Lung (tissue), 17 donors: ENCODE measurements at places on chromosomes 12 and 14. TPM values are rescaled to one million over a fixed set of nuclear protein-coding genes. Genes with fewer than 3 reads are reported as not detected.

Gene CLEC6A
- 0.31 TPM for total RNA-seq

Gene FGF6
- not detected for total RNA-seq

Gene SLC17A8
- 0.43 TPM for total RNA-seq

Gene C12orf75
- 18.2 TPM for total RNA-seq

Gene C12orf50
- 0.06 TPM for total RNA-seq

Gene NID2
- total RNA-seq: 116 TPM

Gene EEA1
- 27.9 TPM for total RNA-seq

Gene TEAD4
- total RNA-seq: 36.3 TPM

- DNase-seq: no peak
- H3K4me1 ChIP-seq: peaks cover 14% of the 10 kb centered on the region
- peak overlapping the region; percentile 100 for H3K27ac ChIP-seq
- no peaks in the 10 kb centered on the region for H3K36me3 ChIP-seq
Observed at GRCh38 chr12:110282956-110283817, 2.1 kb downstream of the ATP2A2 start.

DNA sequence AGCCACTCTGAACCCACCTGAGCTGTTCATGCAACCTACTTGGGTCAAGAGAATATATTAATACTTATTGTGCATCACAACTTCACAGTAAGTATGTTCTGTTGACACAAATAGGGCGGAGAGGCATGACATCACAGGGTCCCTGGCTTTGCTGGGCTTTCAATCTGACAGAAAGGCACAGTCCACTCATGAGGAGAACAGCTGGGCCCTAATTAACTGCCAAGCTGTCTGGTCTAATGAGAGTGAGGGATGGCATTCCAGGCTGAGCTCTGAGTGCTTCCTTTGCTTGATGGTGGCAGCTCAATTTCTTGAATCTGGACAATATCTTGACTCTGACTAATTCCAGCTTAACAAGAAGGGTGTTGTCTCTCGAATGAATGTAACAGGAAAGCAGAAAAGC lies 2.0 kb downstream of the EFCAB11 start:
- no peak overlapping the region for H3K27ac ChIP-seq
- H3K4me1 ChIP-seq: peaks cover 3% of the 10 kb centered on the region
- H3K4me3 ChIP-seq: no peak overlapping the region
- H3K36me3 ChIP-seq: no peaks in the 10 kb centered on the region
- no peak for DNase-seq

GRCh38 chr14:29752221-29752923 lies 175.3 kb downstream of the PRKD1 start:
- H3K27ac ChIP-seq: no peak overlapping the region

- peak; percentile 14 for DNase-seq
- H3K27ac ChIP-seq: peak overlapping the region; percentile 91
- H3K27me3 ChIP-seq: peaks cover 50% of the 10 kb centered on the region
- H3K4me3 ChIP-seq: peak overlapping the region; percentile 50
Observed at GRCh38 chr12:16606991-16607390, 1.0 kb upstream of the LMO3 start.

DNA sequence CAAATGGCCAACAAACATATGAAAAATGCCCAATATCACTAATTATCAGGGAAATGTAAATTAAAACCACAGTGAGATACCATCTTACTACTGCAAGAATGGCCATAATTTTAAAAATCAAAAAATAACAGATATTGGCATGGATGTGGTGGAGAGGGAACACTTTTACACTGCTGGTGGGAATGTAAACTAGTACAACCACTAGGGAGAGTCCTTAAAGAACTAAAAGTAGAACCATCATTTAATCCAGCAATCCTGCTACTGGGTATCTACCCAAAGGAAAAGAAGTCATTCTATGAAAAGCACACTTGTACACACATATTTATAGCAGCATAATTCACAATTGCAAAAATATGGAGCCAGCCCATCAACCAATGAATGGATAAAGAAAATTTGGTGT lies 459.7 kb downstream of the GXYLT1 start:
- no peak for DNase-seq
- H3K36me3 ChIP-seq: no peaks in the 10 kb centered on the region
- no peak overlapping the region for H3K27ac ChIP-seq
- no peaks in the 10 kb centered on the region for H3K4me1 ChIP-seq
- no peak overlapping the region for H3K4me3 ChIP-seq
- no peaks in the 10 kb centered on the region for H3K27me3 ChIP-seq

- H3K36me3 ChIP-seq: peaks cover 19% of the 10 kb centered on the region
- H3K4me1 ChIP-seq: no peaks in the 10 kb centered on the region
- no peaks in the 10 kb centered on the region for H3K27me3 ChIP-seq
- H3K27ac ChIP-seq: peak overlapping the region; percentile 5
- no peak for DNase-seq
Observed at GRCh38 chr14:91164676-91165075, 50.8 kb downstream of the DGLUCY start.

DNA sequence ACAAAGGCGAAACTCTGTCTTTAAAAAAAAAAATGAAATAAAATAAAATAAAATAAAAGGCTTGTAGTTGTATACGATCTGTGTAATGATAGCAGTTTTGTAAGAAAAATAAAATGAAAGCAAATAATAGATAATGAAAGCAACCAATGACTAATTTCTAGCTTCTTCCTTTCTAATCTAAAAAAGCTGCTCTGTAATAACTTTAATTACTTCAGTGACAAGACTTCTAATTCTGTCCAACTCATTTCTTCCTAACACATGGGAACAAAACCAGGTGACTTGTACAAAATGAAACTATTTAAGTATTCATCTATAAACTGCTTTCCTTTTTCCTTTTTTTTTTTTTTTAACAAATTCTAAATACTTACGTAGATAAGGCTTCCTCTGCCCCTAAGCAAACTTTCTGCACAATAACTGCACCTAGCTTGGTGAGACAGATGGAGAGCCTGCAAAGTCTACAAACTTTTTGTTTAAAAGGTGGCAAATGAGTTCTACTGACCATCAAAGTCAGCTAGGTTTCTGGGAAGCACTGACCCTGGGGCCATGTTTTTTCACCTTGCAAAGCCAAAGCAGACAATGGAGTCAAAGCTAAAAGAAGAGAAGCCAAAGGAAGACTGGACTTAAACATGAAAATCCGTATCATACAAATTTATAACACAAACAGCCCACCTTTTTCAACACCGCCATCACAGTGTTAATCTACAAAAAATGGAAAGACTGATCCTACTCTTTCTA lies 28.2 kb downstream of the DENND5B start:
- no peaks in the 10 kb centered on the region for H3K27me3 ChIP-seq
- no peak for DNase-seq
- H3K36me3 ChIP-seq: no peaks in the 10 kb centered on the region
- H3K4me3 ChIP-seq: no peak overlapping the region
- H3K4me1 ChIP-seq: no peaks in the 10 kb centered on the region

DNA sequence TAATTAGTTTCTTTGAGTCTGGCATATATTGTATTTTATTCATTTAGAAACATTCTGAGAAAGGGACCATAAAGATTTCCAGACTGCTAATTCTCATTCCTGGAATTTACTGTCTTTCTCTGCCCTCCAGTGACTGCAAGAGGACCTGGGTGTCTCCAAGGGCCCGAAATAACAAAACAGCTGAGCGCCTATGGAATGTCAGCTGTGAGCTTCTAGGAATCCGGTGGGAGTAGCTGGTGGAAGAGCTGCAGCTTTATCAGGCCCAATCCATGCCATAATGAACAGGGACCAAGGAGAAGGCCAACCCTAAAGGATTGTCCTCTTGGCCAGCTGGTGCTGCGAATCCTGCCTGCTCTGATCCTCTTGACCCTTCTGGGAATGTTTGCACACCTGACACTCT lies 31.9 kb downstream of the RDH12 start:
- no peaks in the 10 kb centered on the region for H3K4me1 ChIP-seq
- no peaks in the 10 kb centered on the region for H3K36me3 ChIP-seq
- H3K4me3 ChIP-seq: no peak overlapping the region
- H3K27ac ChIP-seq: no peak overlapping the region

DNA sequence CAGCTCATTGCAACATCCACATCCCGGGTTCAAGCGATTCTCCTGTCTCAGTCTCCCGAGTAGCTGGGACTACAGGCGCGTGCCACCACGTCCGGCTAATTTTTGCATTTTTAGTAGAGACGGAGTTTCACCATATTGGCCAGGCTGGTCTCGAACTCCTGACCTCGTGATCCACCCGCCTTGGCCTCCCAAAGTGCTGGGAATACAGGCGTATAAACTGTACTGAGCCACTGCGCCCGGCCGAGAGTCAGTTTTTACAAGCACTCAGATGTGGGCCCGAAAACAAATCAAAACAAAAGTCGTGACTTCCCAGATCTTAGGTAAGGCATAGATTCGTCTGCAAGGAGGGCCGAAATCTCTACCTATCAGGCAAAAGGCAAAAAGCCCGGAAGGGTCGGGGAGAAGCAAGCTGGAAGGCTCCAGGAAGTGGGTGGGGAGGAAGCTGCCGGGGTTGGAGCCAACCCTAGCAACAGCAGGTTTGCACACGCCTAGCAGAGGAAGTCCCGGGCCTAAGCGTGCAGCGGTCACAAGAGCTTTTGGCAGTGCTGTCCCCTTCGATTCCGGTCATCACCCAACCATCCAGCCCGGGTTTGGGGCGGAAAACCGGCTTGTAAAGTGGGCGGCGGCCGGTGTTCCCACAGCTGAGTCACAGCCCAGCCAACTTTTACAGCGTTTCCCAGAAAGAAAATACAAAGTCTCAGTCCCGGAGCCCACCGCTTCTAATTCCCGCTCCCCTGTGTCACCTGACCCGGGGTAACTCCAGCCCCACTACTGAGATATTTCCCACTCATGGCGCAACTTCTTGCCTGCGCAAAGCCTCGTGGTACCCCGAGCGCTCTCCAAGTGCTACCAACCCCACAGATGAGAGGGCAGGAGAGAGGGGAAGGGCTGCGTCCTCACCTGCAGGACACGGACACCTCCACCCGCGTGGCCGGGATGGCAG lies 583 bp downstream of the CPNE8 start:
- DNase-seq: peak; percentile 71
- H3K27me3 ChIP-seq: peaks cover 3% of the 10 kb centered on the region
- H3K4me1 ChIP-seq: peaks cover 14% of the 10 kb centered on the region
- no peaks in the 10 kb centered on the region for H3K36me3 ChIP-seq

DNA sequence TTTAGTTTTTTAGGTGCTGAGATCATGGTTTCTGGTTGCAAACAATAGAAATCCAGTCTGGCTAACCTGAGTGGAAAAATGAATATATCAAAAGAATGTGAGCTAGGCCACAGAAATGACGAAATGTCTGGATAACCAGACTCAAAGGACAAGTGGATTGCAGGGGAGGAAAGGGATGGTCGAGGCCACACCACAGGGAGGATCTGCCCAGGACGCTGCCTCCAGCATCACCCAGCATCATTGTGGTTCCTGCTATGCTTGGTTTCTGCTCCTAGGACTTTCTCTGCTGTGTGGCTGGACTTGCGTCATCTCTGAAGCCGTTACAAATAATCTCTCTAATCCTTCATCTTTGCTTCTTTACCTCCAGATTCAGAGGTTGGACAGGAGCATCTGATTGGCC lies 80.4 kb downstream of the TTC8 start:
- H3K27me3 ChIP-seq: no peaks in the 10 kb centered on the region
- no peak overlapping the region for H3K4me3 ChIP-seq
- DNase-seq: no peak
- no peaks in the 10 kb centered on the region for H3K4me1 ChIP-seq
- no peaks in the 10 kb centered on the region for H3K36me3 ChIP-seq

- no peaks in the 10 kb centered on the region for H3K36me3 ChIP-seq
- no peak overlapping the region for H3K4me3 ChIP-seq
- H3K27me3 ChIP-seq: no peaks in the 10 kb centered on the region
Observed at GRCh38 chr12:50082644-50083043, 2.5 kb upstream of the SMARCD1 start.

DNA sequence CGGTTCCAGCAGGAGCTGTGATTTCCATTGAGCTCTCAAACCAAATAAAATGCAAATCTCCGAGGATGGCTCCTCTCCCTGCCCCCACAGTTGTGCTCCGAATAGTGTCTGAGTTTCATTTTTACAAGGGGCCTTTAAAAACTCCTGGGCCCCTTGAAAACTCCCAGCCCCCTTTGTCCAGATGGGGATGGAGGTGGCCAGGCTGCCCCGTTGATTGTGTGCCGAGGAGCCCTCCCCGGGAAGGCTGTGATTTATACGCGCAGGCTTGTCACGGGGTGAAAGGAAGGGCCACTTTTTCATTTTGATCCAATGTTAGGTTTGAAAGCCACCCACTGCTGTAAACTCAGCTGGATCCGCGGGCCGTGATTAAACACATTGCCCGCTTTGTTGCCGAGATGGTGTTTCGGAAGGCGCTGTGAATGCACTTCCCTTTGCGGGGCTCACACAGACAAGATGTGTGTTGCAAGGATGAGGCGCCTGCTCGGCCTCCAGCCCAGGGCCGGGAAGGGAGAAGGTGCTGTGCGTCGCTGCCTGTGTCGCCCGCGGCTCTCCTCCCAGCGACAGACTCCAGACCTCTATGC lies 98.8 kb downstream of the TMEM132C start:
- no peak overlapping the region for H3K27ac ChIP-seq
- H3K4me1 ChIP-seq: no peaks in the 10 kb centered on the region
- peak; percentile 75 for DNase-seq
- no peak overlapping the region for H3K4me3 ChIP-seq
- no peaks in the 10 kb centered on the region for H3K27me3 ChIP-seq
